ENCODE measurements at places on chromosomes 16 and 17.
A peak's percentile ranks its signal among the peaks of the same experiment; 100 is the strongest.

DNA sequence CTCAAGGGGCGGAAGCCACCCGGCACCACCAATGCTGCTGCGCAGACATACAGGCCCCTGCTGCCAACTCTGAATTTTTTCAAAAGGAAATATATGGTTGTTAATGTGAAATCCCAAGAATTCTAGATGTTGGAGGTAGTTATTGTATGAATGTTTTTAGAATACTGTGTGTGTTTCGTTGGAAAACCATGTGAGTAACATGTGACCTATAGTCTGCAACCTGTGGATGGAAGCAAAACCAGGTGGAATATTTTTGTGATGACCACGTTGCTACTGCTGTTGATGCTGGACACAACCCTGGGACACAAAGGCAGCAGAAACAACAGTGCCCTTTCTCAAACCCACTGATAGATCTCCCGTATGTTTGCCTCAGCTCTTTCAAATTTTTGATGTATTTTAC, 376.3 kb upstream of the SALL1 start:
- no peak for DNase-seq

DNA sequence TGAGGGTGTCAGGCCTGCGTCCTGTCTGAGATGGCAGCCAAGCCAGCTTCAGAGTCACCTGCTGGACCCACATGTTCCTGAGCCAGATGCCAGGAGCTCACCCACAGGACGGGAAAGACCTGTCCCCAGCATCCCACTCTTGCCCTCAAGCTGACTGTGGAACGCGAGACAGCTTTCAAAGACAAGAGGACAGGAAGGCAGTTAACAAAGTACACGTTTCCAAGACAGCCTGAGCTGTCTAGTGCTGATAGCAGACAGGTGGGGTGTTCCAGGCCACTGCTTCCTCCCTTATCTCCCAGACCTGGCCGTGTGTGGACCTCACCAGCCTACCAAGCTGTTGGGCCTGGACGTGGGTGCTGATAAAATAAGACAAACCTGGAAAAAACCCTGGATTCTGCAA, 13.2 kb downstream of the CMTM3 start:
- no peak for DNase-seq

DNA sequence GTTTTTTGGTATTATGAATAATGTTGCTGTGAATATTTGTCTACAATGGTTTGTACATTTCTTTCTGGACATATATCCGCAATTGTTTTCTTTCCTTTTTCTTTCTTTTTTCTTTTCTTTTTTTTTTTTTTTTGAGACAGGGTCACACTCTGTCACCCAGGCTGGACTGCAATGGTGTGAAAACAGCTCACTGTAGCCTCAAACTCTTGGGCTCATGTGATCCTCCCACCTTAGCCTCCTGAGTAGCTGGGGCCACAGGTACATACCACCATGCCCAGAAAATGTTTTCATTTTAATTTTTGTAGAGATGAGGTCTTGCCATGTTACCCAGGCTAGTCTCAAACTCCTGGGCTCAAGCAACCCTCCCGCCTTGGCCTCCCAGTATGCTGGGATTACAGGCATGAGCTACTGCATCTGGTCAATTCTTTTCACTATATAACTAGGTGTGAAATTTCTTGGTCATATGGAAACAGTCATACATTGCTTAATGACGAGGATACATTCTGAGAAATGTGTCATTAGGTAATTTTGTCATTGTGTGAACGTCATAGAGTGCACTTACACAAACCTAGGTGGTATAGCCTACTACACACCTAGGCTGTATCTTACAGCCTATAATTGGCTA, 15.2 kb downstream of the IL21R start:
- no peak for DNase-seq

DNA sequence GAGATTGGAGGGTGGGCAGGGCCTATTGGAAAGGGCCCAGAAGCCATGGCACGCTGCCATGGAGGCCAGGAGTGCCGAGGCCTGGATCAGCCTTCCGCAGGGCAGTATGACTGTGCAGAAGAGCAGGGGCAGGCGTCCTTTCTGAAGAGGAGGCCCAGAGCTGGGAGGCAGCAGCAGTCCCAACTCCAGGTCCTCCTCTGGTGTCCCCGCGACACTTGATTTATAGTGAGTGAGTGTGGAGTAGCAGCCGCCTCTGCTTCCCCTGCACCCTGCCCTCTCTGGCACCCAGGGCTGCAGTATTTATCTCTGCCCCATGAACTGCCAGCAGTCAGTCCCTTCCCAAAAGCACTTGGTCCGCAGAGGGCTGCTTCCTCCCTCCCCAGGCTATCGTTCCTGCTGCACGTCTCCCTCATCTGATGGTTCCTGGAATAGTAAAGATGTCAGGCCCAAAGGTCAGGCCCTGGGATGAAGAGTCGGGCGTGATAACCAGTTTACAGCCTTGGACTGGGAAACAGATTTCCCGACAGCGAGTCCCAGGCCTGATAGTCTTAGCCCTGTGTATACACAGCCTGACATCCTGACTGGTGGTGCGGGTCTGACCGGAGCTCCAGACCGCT, 32.9 kb downstream of the PGS1 start:
- DNase-seq: no peak

- no peak for DNase-seq
Observed at GRCh38 chr17:81958633-81959342, 2.2 kb downstream of the NOTUM start.

DNA sequence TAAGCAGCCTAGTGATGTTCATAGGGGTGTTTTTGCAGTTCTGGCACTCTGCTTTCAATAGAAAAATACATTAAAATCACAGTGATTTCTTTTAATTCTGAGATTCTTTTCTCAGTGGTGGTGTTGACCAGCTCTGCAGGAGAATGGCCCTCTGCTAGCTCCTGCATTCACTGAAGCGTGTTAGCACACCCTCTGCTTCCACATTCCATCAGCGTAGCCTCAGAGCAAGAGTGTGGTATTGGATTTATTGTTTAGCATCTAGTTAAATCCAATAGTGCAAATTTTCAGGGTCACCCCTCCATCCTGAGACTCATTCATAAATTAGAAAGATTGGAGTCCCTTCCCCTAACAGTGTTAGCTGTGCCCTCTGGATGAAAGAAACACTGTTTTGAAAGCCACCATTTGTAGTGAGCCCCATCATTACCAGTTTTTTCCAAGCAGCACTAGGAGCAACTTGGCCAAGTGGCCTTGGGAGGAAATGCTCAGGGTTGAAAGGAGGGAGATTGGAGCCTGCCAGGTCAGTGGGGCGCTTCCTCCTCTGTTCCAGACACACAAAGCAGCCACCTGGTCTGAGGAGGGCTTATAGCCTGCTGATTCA, 45.7 kb downstream of the B9D1 start:
- DNase-seq: no peak

- no peak for DNase-seq
Observed at GRCh38 chr16:83599789-83600462, 207.9 kb upstream of the HSBP1 start.

DNA sequence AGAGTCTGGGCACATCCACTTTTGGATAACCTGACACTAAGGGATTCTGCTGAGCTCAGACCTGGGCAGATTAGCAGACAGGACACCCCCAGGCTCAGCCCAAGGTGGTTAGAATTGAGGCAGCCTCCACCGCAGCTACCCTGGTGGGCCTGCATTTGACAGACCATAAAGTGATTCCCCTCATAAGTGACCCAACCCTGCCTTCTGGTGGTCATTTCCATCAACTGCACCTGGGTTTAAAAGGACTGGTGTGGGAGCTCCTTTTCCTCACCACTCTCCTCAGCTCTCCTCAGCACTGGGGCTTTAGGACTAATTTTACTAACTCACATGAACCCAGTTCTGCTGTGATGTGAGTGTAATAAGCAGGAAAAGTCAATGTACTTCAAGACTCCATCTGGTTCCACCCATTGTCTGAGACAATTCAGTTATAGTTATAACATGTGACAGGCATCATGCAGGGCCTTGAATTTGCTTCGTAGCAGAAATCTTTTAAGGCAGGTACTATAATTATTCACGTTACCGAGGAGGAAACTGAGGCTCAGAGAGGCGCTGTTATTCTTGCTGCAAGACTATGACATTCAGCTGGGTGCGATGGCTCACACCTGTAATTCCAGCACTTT, 42.5 kb downstream of the MYH3 start:
- DNase-seq: no peak

- no peak for DNase-seq
Observed at GRCh38 chr16:85565801-85566526, 47.2 kb upstream of the GSE1 start.

DNA sequence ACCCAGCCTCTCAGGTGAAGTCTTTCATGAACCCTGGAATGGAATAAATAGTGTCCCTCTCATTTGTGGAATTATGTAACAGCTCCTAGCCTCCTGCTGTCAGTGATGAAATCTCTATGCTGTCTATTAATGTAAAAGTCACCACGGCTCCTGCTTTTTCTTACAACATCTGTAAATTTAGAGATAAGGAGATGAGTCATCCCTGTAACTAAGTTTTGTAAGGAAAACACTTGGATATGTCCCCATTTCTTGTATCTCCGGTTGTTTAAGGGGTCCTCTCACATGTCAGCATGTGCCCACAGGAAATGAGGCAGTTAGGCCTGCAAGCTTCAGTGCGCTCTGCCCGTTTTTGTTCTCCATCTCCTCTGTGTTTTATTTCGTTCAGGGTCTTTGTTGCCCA, 2.8 kb upstream of the NAT9 start:
- DNase-seq: no peak

GRCh38 chr17:67982034-67982640, 14.1 kb downstream of the C17orf58 start:
- no peak for DNase-seq

GRCh38 chr17:16873174-16874035, 98.5 kb downstream of the TNFRSF13B start:
- no peak for DNase-seq

DNA sequence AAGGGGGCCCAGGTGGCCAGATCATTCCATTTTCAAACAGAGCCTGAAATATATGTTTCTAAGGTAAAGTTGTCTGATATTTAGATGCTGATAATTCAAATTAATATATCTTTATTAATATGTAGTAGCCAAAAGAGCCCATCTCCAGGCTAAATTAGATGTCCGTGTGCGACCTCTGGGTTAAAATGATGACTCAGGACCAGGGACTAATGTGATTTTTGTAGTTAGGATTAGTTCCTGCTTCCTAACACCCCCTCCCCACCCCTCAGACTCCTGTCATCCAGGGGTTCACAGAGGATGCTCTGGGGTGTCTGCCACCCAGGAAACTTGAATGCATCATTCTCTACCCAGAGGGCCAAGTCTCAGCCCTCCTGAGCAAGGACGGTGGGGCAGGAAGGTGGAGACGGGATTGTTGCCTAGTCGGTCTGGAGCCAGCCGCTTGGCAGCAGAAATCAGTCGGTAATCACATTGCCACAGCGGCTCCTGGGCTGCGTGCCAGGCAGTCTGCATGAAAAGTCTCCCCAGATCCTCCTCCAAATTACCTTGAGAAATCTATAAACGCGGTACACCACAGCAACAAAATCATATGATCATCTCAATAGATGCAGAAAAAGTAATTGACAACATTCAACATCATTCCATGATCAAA, 29.8 kb downstream of the CNGB1 start:
- DNase-seq: no peak

DNA sequence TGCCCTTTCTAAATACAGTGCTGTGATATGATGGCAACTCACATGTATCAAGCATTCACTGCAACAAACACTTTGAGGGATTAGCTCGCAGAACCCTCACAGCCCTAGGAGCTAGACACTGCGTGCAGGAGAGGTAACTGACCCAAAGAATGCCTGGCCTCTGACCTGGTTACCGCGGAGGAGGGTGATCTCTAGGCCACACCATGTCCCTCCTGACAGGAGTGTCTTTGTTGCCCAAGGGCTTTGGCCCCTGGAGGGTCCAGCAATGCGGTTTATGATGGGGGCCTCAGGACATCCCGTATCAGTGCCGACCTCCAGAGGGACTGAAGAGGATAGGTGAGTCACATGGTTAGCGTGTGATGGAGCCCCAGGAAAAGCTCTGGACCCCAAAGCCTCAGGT, 130.6 kb downstream of the MGAT5B start:
- DNase-seq: no peak

- DNase-seq: no peak
Observed at GRCh38 chr17:6576038-6576785, 19.9 kb upstream of the PITPNM3 start.

DNA sequence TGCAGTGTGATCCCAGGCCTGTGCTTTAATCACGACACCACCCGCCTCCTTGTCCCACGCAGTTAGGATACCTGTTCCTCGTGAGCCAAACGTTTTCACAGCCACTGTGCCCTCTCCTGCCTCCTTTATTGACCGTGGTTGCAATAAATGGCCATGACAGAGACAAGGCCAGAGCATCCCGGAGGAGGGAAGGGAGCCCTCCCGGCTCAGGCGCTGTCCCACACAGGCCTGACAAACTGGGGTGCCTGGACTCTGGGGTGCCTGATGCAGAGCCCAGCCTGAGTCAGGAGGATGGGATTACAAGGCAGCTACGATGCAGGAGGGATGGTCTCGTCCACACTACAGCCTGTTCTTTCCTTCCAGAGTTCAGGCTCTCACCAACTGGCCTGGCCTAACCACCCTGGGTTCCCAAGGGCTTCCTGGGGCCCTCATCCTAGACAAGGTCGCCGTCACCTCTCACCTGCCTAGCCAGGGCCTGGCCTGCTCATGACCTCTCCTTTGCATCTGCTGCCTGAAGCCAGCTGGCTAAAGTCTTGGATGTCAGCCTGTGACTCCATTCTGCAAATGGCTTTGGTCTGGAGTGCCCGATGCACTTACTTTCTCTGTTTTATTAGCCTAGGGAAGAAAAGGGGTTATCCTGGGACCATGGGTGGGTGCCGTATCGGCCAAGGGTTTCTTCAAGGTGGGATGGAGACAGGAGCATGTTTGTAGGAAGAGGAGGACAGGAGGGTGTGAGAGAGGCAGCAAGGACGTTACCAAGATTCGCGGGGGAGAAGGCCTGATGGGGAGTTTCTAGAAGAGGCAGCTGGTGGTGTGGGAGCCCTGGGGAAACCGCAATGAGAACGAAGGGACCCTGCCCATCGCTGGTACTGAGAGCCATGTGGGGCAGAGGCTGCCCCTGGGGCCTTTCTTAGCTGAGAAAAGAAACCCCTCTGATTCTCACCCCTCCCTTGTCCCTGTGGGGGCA, 234.3 kb upstream of the TNRC6C start:
- DNase-seq: no peak

DNA sequence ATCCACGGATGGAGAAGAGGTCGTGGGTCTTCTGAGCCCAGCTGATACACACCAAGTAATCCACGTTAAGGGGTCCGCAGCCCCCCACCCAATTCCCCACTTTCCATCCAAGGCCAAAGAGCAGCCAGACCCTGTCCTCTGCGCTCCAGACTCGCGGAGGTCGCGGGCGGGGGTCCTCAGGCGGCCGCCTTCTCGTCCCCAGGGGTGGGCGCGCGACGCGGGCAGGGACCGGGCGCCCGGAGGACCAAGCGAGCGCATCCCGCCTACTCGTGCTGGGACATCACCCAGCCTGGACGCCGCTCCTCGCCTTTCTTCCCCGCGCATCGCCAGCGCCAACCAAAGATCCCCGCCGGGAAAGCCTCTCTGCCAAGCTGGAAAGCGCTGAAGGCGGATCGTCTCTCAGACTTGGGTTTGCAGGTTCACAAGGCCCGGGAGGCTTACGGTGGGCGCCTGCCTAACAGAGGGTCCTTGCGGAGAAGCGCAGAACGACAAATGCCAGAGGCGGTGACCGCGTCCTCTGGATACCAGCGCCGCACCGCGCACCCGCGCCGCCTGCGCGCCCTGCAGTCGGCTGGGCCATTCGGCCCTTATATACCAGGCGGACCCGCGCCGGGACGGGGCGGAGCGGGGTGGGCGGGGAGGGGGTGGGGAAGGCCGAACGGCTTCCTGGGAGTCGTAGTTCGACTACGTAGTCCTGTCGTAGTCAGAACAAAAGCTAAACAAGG, 471.6 kb downstream of the SOX9 start:
- DNase-seq: peak; percentile 23

All from stimulated activated CD8-positive, alpha-beta memory T cell treated with anti-CD3 and anti-CD28 coated beads, Interleukin-12 subunit alpha, Interleukin-12 subunit beta, amount 100 ng/mL, for 1 hour (primary cell).